ENCODE measurements at places on chromosomes 11 and 22. TPM values are rescaled to one million over a fixed set of nuclear protein-coding genes. Genes with fewer than 3 reads are reported as not detected.

DNA sequence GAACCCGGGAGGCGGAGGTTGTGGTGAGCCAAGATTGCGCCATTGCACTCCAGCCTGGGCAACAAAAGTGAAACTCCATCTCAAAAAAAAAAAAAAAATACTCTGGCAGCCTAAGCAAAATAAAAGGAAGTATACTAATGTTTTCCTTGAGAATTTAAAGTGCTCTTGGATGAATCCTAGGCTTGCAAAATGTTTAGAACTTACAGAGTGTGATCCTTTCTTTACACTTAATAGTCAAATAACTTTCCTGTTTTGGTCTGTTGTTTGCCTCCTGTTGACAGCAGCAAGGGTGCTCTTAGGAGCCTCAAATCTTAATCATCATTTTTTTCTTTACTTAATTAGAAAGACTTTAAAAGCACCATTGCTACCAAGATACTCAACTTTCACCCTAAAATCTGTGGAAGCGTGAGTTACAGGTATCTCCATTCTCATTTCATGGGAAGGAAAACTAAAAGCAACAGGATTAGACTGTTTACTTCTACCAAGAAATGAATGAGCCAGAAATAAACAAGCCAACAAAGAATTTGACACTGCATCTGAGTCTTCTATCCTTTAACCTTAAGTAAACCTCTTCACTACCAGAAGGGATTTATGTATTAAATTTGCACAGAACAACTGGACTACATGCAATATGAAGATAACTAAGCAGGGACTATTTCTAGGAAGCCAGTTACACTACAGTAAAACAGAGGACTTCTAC lies 38.7 kb upstream of the CRTAM start:
- no peak overlapping the region for H3K4me3 ChIP-seq
- H3K36me3 ChIP-seq, result no peaks in the 10 kb centered on the region
- H3K27ac ChIP-seq, result no peak overlapping the region
- DNase-seq, result no peak

DNA sequence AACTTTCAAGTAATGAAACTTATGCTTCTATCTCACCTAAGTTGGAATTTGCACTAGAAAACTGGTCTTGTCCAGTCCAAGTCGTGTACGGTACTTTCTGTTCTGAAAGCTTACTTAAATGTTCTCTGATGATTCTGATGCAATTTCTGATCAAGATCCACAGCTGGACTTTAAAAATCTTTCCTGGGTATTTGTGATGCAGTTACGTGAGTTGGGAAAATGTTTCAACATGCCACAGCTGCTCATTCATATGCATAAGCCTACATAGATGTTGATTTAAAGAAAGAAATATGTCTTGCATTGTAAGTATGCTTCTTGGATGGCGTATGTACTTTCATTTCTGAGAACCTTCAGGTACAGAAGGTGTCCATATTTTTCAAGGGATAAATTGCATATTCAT lies 493.7 kb upstream of the CCDC90B start:
- H3K4me3 ChIP-seq, result no peak overlapping the region
- peaks cover 8% of the 10 kb centered on the region for H3K27me3 ChIP-seq
- H3K4me1 ChIP-seq, result no peaks in the 10 kb centered on the region
- no peaks in the 10 kb centered on the region for H3K36me3 ChIP-seq

GRCh38 chr11:102216433-102217075 lies 100.7 kb upstream of the BIRC3 start:
- H3K4me3 ChIP-seq, result no peak overlapping the region
- no peak for DNase-seq
- H3K36me3 ChIP-seq, result no peaks in the 10 kb centered on the region
- H3K4me1 ChIP-seq, result no peaks in the 10 kb centered on the region

- H3K36me3 ChIP-seq, result no peaks in the 10 kb centered on the region
- H3K27ac ChIP-seq, result no peak overlapping the region
- DNase-seq, result no peak
Observed at GRCh38 chr11:72443016-72443415, 8.7 kb upstream of the CLPB start.

GRCh38 chr22:49928555-49929210 lies 10.2 kb downstream of the CRELD2 start:
- DNase-seq, result no peak
- H3K27me3 ChIP-seq, result no peaks in the 10 kb centered on the region
- no peak overlapping the region for H3K4me3 ChIP-seq
- no peak overlapping the region for H3K27ac ChIP-seq
- H3K4me1 ChIP-seq, result peaks cover 22% of the 10 kb centered on the region

DNA sequence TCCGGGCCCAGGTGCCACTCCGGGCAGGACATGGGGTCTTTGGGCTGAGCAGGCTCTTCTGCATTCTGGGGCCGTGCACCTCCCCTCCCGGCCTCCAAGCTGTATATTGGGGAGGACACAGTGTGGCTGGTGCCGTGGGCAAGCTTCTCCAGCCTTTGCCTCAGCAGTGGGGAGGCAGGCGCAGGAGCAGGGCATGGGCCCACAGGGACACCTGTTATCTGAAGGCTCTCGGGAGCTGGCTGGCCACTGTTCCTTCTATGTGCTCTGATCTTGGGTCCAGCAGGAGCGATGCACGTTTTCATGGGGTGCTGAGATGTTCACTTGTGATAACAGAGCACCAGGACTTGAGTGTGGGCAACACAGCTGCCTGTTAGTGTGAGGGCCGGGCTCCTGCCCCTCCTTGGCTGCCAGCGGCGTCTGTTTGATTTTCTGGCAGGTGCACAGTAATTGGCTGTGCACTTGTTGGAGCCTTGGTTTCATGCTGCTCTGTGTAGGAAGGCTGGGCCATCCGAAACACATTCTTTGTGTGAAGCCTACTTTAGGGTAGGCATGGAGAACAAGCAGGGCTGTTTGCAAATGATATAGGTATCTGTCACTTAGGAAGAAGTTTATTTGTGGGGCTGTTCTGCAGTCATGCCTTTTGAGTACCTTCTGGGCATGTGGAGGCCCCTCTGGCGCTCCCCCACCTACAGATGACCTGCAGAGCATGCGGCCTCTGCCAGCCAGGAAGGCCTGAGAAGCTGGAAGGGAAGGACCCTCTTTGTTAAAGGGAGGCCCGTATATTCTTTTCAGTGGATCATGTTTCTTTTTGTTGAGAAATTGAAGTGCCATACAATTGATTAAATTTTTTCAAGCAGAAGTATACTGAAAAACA lies 201.5 kb downstream of the TBC1D22A start:
- H3K4me1 ChIP-seq, result peaks cover 21% of the 10 kb centered on the region
- no peaks in the 10 kb centered on the region for H3K27me3 ChIP-seq
- no peak overlapping the region for H3K4me3 ChIP-seq
- H3K27ac ChIP-seq, result peak overlapping the region; percentile 45
- no peaks in the 10 kb centered on the region for H3K36me3 ChIP-seq

GRCh38 chr11:102276783-102277182 lies 40.5 kb upstream of the BIRC3 start:
- H3K4me3 ChIP-seq, result no peak overlapping the region
- no peaks in the 10 kb centered on the region for H3K4me1 ChIP-seq
- H3K27me3 ChIP-seq, result peaks cover 38% of the 10 kb centered on the region
- no peak overlapping the region for H3K27ac ChIP-seq
- no peaks in the 10 kb centered on the region for H3K36me3 ChIP-seq

DNA sequence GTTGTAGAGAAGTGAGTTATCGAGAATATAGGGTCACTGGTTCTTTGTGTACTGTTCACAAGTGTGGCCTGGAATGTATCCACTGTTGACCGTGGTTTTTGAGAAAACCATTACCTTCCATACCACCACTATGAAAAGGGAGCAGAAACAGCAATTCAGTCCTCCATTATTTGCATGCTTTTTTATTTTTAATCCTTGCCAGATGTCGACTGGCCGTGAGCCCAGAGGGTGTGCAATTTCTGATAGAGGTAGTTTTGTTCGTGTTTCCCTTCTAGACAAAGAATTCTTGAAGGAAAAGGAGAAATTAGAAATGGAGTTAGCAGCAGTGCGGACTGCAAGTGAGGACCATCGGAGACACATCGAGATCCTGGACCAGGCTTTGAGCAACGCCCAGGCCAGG lies 81.7 kb downstream of the AMOTL1 start:
- no peak overlapping the region for H3K27ac ChIP-seq
- H3K4me1 ChIP-seq, result no peaks in the 10 kb centered on the region
- H3K36me3 ChIP-seq, result peaks cover 8% of the 10 kb centered on the region
- H3K4me3 ChIP-seq, result no peak overlapping the region

GRCh38 chr11:134260503-134260902 lies 7.1 kb downstream of the ACAD8 start:
- H3K36me3 ChIP-seq, result peaks cover 18% of the 10 kb centered on the region
- no peak overlapping the region for H3K27ac ChIP-seq
- peaks cover 6% of the 10 kb centered on the region for H3K4me1 ChIP-seq
- no peak overlapping the region for H3K4me3 ChIP-seq
- H3K27me3 ChIP-seq, result no peaks in the 10 kb centered on the region
- no peak for DNase-seq

DNA sequence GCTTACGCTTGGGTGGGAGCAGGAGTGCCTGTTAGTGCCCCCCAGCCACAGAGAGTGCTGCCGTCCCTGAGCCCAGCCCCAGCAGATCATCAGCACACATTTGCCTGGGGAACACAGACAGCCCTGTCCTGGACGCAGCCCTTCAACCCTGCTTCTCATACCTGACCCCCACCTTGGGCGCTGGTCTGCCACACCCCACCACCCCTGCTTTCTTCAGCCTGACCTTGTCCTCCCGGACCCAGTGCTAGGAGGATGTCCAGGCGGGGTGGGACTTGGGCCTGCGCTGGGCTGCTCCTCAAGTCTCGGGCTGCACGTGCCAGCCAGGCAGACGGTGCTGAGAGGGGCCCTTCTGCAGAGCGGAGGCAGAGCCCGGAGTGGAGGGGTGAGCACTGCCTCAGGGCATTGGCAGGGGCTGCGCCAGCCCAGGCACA lies 119.2 kb downstream of the KCNQ1OT1 start:
- H3K4me1 ChIP-seq, result no peaks in the 10 kb centered on the region
- H3K27ac ChIP-seq, result no peak overlapping the region
- no peaks in the 10 kb centered on the region for H3K36me3 ChIP-seq

DNA sequence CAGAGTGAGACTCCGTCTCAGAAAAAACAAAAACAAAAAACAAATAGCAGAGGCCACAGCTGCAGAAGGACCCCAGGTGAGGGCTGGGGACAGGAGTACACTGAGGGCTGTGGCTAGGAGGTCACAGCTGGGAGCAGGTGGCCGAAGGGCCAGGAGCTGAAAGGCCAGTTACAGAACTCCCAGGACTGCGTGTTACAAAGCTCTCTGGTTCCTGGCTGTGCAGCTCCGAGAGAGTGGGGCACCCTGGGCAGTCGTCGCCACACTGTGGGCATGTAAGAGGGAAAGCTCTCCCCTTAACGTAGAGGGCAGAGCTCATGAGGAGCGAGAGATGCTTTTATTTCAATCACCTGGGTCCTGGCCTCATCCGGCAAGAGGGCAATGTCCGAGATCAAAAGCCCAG lies 10.1 kb upstream of the NCF4 start:
- DNase-seq, result no peak
- H3K4me1 ChIP-seq, result peaks cover 9% of the 10 kb centered on the region
- H3K27ac ChIP-seq, result no peak overlapping the region
- no peak overlapping the region for H3K4me3 ChIP-seq
- H3K27me3 ChIP-seq, result peaks cover 20% of the 10 kb centered on the region

DNA sequence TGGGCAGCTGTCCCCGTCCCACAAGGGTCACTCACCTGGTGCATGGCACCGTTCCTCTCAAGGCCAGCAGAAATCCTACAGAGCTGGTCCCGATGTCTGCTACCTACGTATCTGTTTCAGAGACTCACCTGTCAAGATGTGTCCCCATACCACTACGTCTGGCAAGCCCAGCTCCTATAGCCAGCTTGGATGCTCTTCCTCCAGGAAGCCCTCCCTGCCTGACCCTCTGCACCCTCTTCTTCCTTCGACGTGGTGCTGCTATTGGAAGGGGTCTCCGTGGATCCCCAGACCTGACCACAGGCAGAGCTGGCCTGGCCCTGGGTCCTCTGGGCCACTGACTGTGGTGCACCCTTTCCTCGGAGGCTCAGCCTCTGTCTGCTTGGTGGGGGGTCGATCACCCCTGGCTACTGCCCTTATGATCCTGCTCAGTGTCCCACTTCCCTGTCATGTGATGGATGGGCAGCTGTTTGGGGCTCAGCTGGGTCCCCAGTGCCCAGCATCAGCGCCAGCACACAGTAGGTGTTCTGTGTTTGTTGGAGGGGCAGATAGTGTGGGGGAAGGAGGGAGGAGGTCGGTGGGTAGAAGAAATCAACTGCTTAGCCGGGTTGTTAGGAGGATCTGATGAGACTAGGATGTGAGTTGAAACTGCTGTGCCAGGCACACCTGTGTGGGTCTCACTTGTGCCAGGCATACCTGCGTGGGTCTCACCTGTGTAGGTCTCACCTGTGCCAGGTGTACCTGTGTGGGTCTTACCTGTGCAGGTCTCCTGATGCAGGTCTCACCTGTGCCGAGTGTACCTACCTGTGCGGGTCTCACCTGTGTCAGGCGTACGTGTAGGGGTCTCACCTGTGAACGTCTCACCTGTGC lies 21.7 kb upstream of the ARHGAP8 start:
- no peaks in the 10 kb centered on the region for H3K36me3 ChIP-seq
- no peaks in the 10 kb centered on the region for H3K27me3 ChIP-seq
- no peak overlapping the region for H3K27ac ChIP-seq
- H3K4me3 ChIP-seq, result no peak overlapping the region
- no peaks in the 10 kb centered on the region for H3K4me1 ChIP-seq

GRCh38 chr11:7536100-7536499 lies 22.3 kb downstream of the PPFIBP2 start:
- H3K4me3 ChIP-seq, result peak overlapping the region; percentile 2
- H3K27ac ChIP-seq, result no peak overlapping the region
- DNase-seq, result no peak
- H3K27me3 ChIP-seq, result no peaks in the 10 kb centered on the region

DNA sequence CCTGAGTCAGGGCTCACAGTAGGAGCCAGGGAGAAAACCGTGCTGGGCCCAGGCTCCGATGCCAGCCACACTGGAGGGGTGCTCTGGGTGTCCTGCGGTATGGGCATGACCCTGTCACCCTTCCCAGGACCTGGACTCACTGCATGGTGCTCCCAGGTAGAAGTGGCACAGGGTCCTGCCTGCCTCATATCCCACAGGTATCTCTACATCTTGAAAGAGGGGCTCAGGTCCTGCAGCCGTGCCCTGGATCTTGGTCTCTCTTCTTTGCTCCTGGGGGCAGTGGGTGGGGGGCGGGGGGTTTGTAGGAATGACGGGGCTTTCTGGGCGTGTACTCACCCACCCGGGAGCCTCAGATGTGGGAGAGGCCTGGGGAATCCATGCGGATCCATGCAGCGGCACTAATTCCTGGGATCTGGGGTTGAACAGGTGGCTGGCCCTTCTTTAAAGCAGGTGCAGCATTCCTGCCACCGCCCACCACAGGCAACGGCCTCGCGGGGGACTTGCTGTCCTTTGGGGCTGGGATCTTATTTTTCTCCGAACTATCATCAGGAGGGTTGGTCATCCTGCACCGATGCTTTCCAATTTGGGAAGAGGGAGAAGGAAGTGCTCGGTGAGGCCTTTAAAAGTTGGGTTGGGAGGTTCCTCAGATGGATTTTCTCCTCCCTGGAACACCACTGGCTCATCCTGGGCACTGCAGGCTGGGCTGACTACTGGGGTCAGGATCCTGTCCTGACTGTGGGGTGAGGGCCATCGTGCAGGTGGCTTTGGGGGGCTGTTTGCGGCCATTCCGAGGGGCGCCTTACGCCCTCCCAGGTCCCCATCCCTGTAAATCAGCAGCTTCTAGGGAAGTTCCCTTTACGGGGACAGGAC lies 886.4 kb downstream of the BRD1 start:
- DNase-seq, result no peak
- H3K4me3 ChIP-seq, result no peak overlapping the region
- no peaks in the 10 kb centered on the region for H3K27me3 ChIP-seq
- no peak overlapping the region for H3K27ac ChIP-seq
- no peaks in the 10 kb centered on the region for H3K4me1 ChIP-seq
- H3K36me3 ChIP-seq, result no peaks in the 10 kb centered on the region

IL18BP gene
- total RNA-seq, result 20.6 TPM

GAL3ST1 gene
- not detected for total RNA-seq

SLCO2B1 gene
- total RNA-seq, result not detected

OR51B2 gene
- not detected for total RNA-seq

DNAJB13 gene
- total RNA-seq, result 0.47 TPM

TPBGL gene
- 0.14 TPM for total RNA-seq

SLC17A6 gene
- total RNA-seq, result not detected

OVOL1 gene
- not detected for total RNA-seq

Measured in natural killer cell treated with Interleukin-12 subunit alpha and Interleukin-12 subunit beta and Interleukin-15 and Interleukin-18, amount 100 ng/mL, for 72 hours (primary cell).